ENCODE measurements at places on chromosomes 13 and 19.

DNA sequence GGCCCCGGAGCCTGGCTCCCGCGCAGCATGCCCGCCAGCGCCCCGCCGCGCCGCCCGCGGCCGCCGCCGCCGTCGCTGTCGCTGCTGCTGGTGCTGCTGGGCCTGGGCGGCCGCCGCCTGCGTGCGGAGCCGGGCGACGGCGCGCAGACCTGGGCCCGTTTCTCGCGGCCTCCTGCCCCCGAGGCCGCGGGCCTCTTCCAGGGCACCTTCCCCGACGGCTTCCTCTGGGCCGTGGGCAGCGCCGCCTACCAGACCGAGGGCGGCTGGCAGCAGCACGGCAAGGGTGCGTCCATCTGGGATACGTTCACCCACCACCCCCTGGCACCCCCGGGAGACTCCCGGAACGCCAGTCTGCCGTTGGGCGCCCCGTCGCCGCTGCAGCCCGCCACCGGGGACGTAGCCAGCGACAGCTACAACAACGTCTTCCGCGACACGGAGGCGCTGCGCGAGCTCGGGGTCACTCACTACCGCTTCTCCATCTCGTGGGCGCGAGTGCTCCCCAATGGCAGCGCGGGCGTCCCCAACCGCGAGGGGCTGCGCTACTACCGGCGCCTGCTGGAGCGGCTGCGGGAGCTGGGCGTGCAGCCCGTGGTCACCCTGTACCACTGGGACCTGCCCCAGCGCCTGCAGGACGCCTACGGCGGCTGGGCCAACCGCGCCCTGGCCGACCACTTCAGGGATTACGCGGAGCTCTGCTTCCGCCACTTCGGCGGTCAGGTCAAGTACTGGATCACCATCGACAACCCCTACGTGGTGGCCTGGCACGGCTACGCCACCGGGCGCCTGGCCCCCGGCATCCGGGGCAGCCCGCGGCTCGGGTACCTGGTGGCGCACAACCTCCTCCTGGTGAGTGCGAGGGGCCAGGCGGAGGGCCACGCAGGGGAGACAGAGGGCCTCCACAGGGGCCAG lies at the start of gene KL:
Gene KL, plus strand, starts transcription at position 10 of the 909 bp plus-strand sequence. Its CDS starts 18 bp downstream, at position 28.
- no peak for DNase-seq

DNA sequence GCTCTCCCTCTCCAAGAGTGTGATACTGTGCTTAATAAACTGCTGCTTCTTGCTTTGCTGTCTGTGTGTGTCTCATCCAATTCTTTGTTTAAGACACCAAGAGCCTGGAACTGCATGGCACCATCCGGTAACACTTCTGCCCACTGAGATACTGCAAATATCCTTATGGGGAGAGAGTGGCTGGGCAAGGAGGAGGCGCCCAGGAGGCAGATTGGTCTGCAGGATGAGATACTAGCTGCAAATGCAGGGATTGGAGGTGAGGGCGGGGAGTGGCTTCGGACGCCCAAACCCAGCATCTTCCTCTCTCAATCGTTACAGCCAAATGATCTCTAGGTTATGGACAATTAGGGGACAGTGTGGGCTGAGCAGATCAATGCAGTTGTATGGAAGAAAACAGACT lies 1.7 kb upstream of the SIGLEC7 start:
- DNase-seq = no peak

GRCh38 chr13:59865398-59865797 lies 298.3 kb downstream of the DIAPH3 start:
- DNase-seq = no peak

DNA sequence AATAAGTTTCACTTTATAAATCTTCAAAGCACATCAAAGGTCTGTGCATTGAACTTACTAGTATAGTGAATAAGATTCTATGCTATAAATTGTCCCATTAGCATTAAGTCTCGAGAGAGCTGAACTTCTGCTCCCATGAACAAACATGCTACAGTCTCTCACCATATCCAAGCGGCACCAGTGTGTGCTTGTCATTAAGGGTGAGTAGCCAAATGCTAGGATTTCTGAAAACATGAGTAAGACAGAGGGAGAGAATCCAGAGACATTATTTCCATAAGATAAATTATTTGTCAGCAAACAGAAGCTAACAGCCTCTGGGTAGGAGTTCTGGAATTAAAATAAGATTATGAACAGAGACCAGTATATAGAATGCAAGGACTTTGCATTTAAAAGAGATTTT lies 2882.5 kb downstream of the PCDH9 start:
- DNase-seq = no peak

DNA sequence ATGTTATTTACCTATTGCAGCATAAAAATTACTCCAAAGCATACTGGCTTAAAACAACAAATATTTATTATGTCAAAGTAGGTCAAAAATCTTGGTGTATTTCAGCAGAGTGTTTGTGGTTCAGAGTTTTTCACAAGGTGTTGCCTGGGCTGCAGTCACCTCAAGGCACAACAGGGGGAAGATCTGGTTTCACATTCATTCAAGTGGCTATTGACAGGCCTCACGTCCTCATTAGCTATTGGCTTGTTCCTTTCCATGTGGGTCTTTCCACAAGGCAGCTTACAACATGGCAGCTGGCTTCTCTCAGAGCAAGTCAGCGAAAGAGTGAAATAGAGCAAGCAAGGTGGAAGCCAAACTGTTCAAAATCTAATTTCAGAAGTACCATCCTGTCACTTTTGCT lies 602.9 kb downstream of the OLFM4 start:
- DNase-seq = no peak
